RWPE1 (cell line): ENCODE measurements at places on chromosomes 1 and 21.

GRCh38 chr1:22114083-22115012, 28.5 kb downstream of the WNT4 start:
- no peak for DNase-seq

GRCh38 chr1:71494163-71494562, 413.3 kb upstream of the ZRANB2 start:
- no peak for DNase-seq

DNA sequence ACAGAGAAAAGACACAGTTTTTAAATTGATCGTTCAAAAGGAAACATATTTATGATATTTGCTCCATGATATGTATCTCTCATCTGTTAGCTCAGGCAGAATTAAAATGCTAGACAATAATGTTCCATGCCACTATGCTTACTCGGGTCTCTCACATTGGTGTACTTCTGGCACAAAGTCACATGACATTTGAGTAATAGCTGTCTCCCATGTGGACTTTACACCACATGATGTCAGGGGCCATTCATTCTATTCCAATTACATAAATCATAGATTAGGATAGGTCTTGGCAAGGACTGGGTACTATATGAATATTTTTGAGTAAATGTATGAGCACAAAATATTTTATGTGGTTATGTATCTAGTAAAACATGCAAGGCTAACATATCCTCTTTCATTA, 648.4 kb downstream of the PLA2G4A start:
- no peak for DNase-seq

DNA sequence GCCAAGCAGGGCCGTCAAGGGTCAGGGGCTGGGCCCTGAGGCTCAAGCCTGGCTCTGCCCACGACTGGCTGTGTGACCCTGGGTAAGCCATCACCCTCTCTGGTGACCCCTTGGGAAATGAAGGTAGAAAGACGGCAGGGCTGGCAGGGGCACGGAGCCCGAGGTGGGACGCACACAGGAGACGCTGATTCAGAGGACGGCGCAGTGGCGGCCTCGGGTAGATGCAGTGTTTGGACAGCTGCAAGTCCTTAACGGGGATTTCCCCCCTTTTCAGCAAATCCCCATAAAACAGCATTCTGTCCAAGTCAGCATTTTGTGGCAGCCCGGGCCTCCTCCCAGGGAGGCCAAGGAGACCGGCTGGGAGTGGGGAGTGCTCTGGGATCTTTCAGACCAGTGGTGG, 16.7 kb downstream of the COL8A2 start:
- DNase-seq, result no peak

GRCh38 chr1:116431870-116432500, 58.9 kb downstream of the ATP1A1 start:
- no peak for DNase-seq

DNA sequence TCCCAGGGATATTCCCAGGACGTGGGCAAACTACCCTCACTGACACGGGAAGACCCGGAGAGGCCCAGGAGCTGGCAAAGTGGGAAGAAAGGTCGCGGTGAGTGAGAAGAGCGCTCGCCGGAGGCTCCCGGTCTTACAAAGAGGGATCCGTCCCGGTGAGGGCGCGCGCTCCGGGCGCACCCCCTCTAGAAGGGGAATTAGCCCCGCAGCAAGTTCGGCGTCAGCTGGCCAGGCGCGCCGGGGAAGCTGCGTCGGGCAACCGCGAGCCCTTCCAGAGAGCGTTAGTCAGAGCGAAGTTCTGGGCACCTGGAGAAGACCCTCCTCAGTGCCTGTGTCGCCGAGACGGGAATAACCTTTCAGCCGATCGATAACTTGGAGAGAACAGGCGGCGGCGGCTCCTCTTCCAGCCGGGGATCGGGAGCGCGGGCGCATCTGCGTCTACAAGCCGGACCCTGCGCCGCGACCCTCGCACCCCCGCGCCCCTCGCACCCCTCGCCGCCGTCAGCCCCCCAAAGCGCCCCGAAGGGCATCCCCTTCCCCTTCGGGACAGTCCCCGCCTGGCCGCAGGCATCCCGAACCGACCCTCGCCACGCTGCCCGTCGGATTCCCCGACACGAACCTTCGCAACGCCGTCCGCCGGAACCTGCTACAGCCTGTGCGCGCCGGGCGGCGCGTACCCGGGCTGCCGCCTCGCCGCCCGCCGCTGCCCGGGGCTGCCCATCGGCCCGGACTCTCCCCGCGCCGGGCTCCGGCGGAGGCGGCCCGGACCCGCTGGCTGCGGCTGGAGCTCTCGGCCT, 485 bp downstream of the SIPA1L2 start:
- DNase-seq, result no peak

DNA sequence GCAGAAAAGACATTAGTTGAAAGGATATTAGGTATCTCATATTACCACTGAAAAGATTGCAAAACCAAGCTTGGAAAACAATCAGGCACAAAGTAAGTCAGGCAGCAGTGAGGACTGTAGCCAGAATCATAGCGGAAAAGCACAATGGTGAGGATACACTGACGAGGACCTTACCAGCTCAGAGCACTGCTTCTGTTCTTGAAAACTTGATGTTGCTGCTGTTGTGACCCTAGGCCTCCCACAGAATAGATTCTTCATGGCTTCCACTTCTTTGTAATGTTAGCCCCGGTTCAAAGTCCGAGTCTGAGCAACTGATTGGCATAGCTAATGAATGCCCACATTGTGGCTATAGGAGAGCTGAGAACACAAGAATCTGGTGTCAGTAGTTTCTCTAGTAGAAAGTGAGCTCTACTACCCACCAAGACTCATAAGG, 45.2 kb upstream of the LRRC8C start:
- DNase-seq, result no peak

DNA sequence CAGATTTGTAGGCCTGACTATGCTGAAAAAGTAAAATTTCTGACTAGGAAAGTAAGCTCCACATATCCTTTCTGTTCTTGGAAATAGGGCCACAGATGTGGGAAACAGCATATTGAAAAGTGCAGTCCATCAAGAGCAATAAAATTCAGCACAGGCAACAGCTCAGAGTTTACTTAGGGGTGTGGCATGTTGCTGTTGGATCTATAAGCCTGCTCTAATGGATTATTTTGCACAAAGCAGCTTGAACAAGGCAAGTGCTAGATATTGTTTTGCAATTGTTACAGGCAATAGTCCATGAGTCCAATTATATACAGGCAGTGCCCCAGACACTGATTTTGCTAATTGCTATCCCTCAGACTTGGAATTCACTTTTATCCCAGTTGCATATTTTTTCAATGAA, 289.8 kb upstream of the SNX7 start:
- DNase-seq, result no peak

DNA sequence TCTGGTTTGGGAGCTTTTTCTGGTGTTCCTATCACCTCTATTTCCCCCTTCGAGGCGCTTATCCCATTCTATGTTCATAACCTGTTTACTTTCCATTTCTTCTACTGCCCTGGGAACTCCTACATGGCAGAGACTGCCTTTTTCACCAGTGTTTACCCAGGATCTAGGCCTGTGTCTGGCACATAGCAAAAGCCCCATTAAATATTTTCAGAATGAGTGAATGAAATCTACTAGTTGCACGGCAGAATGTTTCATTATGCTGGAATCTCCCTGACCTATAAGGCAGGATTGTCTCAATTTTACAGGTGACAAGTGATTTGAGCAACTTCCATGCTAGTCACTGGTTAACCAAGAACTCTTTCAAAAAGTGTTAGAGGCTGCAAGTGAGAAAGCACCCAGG, 70.1 kb downstream of the PGM1 start:
- peak; percentile 67 for DNase-seq

GRCh38 chr21:36744560-36745231, 45.8 kb downstream of the SIM2 start:
- no peak for DNase-seq

DNA sequence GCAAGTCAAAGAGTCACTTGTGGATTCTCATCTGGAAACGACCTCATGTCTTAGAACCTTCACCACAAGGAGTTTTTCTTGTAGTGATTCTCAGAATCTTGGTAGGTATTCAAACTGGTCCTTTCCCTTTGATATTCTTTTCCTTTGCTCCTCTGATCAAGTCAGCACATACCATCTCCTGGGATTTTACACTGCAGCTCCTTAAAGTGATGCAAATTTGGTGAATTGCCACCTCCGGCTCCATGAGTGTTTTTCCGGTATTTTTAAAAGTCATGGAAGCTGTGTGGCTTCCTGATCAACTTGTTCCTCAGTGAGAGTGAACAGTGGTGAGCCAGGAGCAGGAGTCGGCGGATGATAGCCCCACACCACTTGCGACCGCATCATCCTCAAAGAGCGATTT, 182.1 kb upstream of the DAB1 start:
- DNase-seq, result no peak

GRCh38 chr1:246113555-246114095, 393.5 kb downstream of the SMYD3 start:
- DNase-seq, result no peak

DNA sequence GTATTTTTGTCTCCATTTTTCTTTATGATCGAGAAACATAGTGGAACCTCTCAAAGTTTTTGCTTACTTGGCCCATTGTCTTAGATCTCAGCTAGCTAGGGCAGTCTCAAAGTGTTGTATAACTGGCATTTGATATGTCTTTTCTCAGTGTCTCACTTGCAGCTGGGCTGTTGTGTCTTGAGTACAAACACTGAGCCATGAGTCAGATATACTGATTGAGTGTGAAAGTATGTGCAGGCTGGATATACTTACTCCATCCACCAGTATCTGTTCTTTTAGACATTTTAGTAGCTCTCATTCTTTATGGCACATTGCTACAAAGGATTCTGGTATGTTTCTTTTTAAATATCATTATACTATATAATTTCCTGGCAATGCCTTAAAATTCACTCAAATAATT, 14.3 kb upstream of the GPR52 start:
- DNase-seq, result peak; percentile 8

DNA sequence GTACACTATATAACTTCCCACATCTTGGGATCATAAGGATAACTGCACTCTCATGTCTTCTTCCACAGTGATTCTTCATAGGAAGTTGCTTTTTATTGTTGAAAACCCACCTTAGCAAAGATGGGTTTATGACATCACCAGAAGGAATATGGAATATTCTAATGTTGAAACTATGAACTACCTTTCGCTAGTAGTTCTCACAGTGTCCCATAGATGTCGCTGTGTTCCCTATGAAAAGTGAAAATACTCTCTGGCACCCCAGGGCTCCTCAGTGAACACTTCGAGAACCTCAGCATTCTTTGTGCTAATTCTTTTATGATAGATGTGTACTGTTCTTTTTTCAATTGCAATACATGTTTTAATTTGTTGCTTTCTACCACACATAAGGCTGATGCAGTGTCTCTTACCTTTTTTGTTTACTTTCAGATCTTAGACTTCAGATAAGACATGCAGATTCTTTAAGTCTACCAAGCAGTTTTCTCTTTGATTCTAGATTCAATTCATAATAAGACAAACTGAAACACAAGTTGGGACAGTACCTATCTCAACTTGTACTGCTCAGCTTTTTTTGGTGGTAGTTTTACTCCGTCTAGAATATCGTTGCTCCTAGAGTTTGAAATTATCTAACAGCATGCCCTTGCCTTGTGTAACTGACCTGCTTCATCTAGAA, 90.8 kb downstream of the GTF2B start:
- no peak for DNase-seq

DNA sequence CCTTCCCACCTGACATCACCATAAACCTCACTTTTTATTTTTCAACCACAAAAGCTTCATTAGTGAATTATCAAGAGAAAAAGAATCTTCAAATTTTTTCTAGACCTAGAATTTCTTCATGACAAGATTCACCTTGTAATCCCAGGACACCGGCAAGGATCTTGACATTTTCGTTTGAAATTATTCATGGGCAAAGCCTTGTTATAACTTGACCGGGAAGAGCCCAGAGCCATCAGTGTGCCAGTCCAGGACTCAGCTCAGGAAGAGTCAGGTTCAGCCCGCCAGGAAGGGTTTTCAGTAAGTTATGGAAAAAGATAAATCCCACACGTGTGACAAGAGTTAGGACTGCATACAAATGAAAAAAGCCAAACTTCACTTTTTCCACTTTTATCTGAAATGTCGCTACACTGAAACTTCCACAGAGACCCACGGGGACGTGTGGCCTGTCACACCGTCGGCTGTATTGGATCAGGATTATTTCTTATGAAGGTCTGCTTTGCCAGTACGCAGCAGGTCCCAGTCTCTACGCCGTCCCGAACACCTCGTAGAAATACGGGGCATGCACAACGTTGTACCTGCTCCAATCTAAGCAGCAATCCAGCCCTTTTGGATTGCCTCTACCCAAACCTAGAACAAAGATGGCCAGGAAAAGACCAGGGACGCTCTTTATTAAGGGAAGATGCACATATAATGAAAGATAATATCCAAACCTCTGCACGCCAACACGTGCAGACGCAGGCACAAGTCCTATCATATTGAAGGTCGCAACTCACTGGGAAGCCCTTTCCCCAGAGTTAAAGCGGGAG, 916 bp downstream of the F3 start:
- no peak for DNase-seq

- DNase-seq, result no peak
Measured at GRCh38 chr1:28521502-28522164, 15.8 kb downstream of the RCC1 start.

- DNase-seq, result peak; percentile 75
Measured at GRCh38 chr1:236064674-236065508, at the start of gene NID1. Gene NID1, minus strand, starts transcription at chr1:236065090. Its CDS starts 11 bp downstream, at chr1:236065079.

GRCh38 chr1:107648071-107648470, 316.9 kb downstream of the VAV3 start:
- DNase-seq, result peak; percentile 69

DNA sequence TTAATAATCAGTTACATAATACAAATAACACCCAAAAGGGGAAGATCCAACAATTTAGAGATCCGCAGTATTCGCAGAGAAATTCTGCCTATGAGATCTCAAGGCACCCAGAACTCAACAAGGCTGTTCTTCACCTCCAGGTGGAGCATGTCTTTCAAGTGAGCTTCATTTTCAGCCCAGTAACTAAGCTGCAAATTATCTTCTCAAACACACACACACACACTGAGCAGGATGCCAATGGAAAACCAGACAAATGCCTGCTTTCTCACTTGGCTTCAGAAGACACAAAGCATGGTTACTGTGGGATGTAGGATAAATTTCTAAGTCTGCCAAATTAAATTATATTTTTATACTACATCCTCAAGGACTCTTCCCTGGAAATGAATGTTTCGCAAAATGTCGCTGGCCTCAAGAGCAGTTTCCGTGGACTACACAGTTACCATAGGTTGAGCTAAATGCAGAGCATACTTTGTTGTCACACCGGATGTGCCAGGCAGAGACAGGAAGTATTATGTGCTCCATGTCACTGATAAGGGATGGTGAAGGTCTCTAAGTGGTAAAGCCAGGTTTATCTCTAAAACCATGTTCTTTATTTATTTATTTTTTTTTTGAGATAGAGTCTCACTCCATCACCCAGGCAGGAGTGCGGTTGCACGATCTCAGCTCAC, 30.3 kb downstream of the UBR4 start:
- DNase-seq, result no peak

GRCh38 chr1:189983166-189983890, 494.3 kb downstream of the BRINP3 start:
- no peak for DNase-seq

- no peak for DNase-seq
Measured at GRCh38 chr21:42251654-42252324, 32.8 kb downstream of the ABCG1 start.
